ENCODE measurements at places on chromosomes 11 and 22.

DNA sequence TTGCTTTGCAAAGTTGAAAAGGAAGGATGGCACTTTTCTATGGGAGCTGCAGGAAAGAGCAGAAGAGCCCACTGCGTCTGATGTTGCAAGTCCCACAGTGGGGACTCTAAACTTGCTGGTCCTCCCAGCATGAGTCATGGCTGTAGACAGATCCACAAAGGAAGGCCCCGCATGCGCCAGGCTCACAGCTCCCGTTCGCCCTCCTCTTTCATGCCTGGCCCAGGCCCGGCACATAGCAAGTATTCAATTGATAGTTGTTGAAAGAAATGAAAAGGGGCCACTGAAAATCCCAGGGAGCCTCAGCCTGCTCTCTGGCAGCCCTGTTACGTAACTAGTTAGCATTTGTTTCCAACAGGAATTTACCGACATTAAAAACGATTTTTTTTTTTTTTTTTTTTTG lies 18.9 kb downstream of the AP1B1 start:
- no peak for DNase-seq

GRCh38 chr22:34297536-34298120 lies 377.4 kb upstream of the LARGE1 start:
- DNase-seq = peak; percentile 77

GRCh38 chr22:30647536-30647935 lies 12.0 kb downstream of the SLC35E4 start:
- no peak for DNase-seq

DNA sequence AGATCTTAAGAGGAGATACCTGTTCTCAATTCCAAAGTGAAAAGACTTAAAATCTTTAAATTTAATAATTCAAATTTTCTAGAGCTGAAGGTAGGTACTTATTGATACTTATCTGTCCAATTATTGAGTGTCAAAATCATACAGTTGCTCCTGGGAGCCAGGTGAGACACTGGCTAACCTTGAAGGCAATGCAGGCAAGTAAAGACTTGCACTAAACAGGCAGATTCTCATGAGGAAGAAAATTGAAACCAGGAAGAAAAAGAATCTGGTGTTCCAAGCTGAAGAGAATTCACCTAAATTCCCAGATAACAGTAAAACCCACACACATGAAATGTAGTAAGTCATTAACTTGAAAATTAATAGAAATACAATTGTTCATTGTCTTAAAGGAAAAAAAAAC lies 30.3 kb downstream of the VSIG10L2 start:
- DNase-seq = no peak

DNA sequence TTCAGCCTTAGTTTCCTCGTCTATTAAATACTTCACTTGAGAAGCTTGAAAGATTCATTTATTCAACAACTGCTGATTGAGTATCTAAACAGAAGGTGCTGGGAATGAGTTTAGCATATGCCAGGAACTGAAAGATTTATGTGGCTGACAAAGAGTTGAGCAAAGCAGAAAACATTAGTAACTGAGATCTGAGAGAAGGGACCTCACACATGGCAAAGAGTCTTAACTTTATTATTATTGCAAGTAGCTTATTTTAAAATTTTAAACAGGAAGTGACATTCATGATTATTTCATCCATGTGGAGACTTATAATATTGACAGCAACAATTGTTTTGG lies 133.6 kb downstream of the CASP12 start:
- DNase-seq = no peak

DNA sequence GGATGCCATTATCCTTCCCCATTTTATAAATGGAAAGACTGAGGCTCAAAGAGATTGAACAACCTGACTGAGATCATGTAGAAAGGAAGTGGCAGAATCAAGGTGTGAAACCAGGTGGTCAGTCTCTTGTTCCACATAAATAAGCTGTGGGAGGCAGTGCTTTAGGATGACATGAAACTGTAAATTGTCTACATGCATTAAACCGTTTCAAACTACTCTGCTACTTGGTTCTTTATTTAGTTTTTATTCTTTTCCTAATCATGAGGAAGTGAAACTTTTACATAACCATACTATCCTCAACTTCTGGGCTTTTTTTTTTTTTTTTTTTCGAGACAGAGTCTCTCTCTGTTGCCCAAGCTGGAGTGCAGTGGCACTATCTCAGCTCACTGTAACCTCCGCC lies 34.9 kb downstream of the CADM1 start:
- no peak for DNase-seq

- DNase-seq = no peak
Observed at GRCh38 chr22:23520863-23521440, 59.1 kb downstream of the IGLL1 start.

- DNase-seq = no peak
Observed at GRCh38 chr11:104881117-104881794, 17.0 kb downstream of the CASP12 start.

GRCh38 chr11:86639137-86639536 lies 33.3 kb downstream of the ME3 start:
- no peak for DNase-seq
